Activated CD8-positive, alpha-beta T cell treated with anti-CD3 and anti-CD28 coated beads, Interleukin-2, amount 10 ng/mL, durations not matched to agents 7 days and 5 days (primary cell): ENCODE measurements at places on chromosomes 7 and 10.
A peak's percentile ranks its signal among the peaks of the same experiment; 100 is the strongest.

DNA sequence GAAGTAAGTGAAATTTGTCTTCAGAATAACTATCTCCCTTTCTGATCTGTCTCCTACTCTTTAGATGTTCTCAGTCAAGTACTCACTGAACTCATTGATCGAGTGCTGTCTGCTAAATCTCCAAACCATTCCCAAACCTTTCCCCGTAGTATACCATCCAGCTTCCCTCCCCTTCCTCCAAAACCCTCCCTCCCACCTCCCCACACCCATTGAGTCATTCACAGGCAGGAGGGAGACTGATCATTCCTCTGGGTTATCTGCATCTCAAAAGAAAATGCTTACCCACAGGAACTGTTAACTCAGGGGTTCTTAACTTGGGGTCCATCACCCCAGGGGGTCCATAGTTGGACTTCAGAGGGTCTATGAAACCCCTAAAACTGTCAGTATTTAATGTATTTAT is 37.4 kb downstream of the GOT1 start:
- no peak for DNase-seq

GRCh38 chr10:118698421-118698820 is 56.3 kb downstream of the CACUL1 start:
- DNase-seq, result peak; percentile 91

GRCh38 chr10:29860166-29860565 is 199.2 kb downstream of the JCAD start:
- no peak for DNase-seq

DNA sequence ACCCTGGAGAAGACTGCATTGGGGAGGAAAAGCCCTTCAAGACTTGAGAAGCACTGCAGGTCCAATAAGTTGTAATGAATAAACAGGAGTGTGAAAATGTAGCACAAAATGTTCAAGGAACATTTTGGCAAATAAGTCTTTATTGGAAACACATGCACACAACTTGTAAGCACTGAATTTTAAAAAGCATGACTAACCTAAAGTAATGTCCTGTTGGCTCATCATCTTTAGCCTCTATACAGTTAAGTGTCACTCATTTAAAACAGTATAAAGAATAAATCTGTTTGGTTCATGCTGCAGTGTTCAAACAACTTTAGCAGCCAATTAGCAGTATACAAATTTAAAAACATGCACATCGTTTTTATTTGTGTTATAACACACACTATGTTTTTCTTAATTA is 108.6 kb downstream of the CDK6 start:
- no peak for DNase-seq

GRCh38 chr10:126476246-126476645 is 88.0 kb upstream of the ADAM12 start:
- no peak for DNase-seq

DNA sequence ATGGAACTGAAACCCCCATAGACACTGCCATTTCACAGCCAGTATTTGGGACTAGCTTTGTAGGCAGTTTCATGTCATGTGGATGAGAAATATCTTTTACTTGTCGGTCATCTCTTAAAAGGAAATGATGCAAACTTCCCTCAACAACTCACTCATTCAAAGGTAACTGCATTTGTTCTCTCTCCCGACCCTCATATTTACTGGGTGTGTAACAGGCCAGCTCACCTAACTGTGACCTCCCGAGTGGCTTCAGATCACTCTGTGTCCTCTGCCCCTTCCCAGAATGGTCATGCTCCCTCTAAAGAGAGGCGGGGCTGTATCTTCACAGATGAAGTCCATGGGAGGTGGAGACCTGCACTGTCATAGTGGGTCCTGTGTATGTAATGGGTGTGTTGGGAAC is 14.7 kb downstream of the LRRC18 start:
- no peak for DNase-seq

DNA sequence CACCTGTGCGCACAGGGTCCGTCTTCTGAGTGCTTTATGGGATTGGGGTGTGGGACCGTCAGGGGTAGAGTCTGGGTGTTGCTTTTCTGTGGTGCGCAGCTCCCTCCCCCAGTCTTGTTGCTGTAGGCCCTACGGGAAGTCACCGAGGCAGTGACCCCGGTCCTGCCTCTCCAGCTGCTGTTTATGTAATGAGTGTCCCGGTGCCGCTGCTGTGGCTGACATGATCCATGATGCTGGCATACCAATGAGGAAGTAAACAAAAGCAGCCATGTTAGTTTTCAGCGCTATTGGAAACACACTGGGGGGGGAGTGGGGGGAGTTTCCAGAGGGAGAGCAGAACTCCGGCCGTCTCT is 1.1 kb downstream of the TRIM8 start:
- DNase-seq, result peak; percentile 55

- DNase-seq, result no peak
Observed at GRCh38 chr10:128040096-128040495, 86.1 kb downstream of the MKI67 start.

DNA sequence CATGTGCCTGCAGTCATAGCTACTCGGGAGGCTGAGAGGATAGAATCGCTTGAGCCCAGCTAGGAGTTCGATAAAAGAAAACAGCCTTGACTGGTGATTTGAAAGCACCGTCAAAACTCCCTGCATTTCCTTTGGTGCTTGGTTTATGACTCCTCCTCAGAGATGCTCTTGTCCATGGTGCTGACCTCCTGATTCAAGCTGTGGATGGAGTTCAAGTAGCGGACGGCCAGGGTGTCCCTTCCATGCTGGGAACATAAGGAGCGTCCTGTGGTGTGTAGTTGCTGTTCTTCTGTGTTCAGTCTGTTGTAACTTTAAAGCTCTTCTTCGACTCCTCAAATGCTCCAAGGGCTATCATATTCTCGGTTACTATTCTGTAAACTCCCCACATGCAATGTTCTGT is 382.5 kb upstream of the KIAA1217 start:
- no peak for DNase-seq

- DNase-seq, result no peak
Observed at GRCh38 chr7:41861642-41862041, 158.8 kb upstream of the INHBA start.

GRCh38 chr7:97858221-97858620 is 14.0 kb downstream of the ASNS start:
- DNase-seq, result no peak

GRCh38 chr7:22184549-22185199 is 172.3 kb downstream of the RAPGEF5 start:
- DNase-seq, result no peak

DNA sequence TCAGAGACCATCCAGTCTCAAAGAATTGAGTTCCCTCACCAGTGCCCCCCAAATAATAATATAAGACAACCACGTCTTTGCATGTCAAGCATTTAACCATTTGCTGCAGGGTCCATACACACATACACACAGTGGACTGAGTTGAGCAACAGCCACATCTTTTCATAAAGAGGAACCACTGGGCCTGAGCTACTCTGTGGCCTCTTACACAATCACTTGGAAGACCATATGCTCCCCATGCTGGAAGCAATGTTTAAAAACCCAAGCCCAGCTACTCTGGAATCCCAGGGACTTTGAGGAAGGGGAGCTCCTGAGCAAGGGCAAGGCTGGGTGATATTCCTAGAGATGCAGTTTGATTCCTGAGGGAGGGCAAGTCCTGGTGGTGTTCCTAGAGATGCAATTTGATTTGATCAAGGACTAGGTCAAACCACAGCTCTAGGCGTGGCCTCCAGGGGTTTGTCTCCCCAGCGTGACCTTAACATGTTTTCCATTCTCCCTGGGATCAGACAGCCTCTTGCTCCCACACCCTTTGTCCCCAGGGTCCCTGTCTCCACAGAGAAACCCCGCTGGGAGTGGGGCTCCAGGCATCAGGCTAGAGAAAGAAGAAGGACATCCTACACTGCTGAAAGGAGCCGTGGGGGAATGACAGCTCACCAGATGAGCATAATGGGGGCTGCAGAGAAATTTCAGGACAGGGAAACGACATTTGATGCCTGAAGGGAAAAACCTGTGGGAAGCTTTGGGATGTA is 376.2 kb upstream of the MGMT start:
- DNase-seq, result no peak

GRCh38 chr7:132221356-132221755 is 354.9 kb downstream of the PLXNA4 start:
- no peak for DNase-seq

- DNase-seq, result no peak
Observed at GRCh38 chr7:89232-90019, 102.9 kb upstream of the FAM20C start.

GRCh38 chr10:102650655-102651454 is 6.6 kb downstream of the TRIM8 start:
- DNase-seq, result no peak

DNA sequence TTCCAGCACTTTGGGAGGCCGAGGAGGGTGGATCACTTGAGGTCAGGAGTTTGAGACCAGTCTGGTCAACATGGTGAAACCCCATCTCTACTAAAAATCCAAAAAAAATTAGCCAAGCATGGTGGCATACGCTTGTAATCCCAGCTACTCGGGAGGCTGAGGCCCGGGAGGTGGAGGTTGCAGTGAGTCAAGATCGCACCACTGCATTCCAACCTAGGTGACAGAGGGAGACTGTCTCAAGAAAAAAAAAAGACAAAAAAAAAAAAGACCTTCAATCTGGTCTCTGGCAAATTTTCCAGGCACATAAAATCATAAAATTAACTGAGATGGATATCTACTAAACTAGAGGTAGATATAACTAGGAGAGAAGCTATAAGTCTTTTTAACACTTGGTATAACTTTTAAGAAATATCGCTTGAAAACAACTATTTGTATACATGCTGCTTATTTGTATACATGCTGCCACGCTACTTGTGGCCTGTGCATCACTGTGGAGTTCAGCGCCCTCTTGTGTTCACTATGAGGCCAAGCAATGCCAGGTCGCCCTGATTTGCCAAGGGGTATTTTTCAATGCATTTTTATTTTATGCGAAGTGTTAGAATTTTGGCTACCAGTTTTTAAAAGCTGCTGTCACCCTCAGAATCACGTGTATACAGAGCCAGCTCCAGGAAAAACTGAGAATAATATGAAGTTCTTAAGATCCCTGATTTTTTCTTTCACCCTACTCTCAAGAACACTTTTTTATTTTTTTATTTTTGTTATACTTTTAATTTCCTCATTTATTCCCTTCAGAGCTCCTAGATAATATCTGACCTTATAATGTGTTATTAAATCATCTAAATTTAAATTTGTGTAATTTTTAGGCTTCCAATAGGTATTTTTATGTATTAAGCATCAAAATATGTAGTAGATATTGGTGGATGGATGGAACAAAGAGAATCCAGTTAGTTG is 26.7 kb downstream of the CYCS start:
- DNase-seq, result peak; percentile 74

- no peak for DNase-seq
Observed at GRCh38 chr10:93126483-93127052, 52.9 kb downstream of the CYP26A1 start.

- no peak for DNase-seq
Observed at GRCh38 chr10:90816466-90816865, 41.4 kb downstream of the HTR7 start.

GRCh38 chr10:59770689-59771088 is 17.4 kb upstream of the MRLN start:
- DNase-seq, result no peak

- DNase-seq, result no peak
Observed at GRCh38 chr7:133937786-133938185, 189.4 kb upstream of the LRGUK start.

GRCh38 chr7:1755783-1756625 is 85.9 kb downstream of the ELFN1 start:
- no peak for DNase-seq

DNA sequence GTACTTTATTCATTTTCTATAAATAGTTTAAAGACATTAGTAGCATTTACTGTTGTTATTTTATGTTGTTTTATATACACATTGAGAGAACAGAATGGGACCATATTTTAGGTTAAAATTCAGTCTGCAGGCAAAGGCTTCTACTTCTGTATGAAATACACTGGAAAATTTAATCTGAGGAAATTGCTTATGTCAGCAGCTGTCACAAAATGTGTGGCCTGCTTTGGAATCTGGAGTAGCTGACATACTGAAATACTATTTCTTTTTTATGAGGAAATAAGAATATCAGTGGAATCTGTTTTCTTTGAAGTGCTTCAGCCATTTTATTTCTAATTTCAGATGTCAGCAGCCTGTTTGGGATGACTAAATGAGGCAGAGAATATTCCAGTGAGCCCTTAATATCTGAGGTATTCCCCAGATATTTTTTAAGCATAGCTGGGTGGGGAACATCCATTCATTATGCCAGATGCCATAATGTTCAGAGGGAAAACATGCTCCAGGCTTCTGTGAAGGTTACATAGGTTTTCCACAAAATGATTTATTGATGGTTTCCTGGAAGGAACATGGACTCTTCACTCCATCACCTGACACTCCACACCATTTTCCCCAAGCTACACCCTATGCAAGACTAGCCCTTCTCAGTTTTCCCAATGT is 267.1 kb downstream of the ARL4A start:
- DNase-seq, result no peak

GRCh38 chr7:151847681-151848081 is 29.2 kb downstream of the PRKAG2 start:
- DNase-seq, result no peak

DNA sequence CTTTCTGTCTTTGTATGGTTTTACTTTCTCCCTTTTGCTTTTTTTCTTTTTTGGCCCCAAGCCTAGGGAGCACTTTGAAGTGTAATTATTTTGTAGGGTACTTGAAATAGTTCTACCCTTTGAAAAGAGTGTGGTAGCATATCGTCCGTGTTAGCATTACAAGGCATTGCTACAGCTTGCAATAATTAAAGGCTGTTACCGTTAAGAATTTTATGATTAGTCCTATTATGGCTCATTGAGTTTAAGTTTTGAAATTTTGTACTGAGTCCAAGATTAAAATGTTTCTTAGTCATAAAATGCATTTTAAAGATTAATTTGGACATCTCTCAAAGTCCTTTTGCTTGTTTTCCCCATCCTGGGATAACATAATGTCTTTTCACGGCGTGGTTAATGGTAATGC is 490.0 kb upstream of the LRRN3 start:
- DNase-seq, result no peak

DNA sequence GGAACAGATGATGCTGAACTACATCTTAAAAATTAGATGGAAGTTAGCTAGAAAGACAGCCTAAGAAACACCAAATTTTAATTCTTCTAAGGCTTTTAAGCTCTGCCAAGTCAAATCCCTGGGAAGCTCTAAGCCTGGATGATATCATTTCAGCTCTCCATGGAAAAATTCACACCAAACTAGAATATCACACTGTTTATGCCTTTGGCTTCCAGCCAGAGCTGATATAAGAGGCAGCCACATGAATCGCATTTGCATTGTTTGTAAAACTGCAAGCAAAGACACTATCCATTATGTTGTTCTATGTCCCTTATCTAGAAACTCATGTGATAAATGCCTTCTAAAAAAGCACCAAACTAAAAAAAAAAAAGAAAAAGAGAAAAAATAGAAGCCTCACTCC is 430.4 kb downstream of the GRID1 start:
- DNase-seq, result no peak

DNA sequence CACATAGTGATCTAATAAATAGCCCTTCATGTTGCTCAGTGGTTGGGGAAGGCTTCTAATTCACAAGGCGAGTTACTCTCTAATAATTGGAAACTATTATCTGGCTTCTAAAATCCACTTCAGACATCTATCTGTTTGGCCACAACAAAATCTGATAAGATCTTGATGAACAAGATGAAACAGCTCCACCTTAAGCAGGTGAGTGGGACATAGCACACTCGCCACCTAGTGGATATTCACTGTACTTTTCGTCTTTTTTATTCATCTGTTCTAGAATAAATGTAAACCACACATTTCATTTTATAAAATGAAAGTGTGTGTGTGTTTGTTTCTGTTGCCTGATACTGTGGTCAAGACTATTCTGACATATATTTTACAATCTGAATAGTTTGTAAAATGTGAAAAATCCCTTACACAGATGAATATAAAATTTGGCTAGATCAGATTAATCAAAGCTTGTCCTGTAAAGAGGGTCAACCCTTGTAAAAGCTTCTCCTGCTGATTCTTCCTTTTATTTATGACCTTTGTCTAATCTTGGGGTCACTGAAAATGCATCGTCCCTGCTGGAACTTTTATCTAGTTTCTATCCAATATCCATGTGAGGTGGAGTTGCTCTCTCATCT is 26.5 kb upstream of the CNTNAP2 start:
- no peak for DNase-seq
